GM12865 (cell line): ENCODE measurements at places on chromosomes 2 and 18.

- DNase-seq, result no peak
Measured at GRCh38 chr2:135532581-135532980, 1.3 kb downstream of the R3HDM1 start.

DNA sequence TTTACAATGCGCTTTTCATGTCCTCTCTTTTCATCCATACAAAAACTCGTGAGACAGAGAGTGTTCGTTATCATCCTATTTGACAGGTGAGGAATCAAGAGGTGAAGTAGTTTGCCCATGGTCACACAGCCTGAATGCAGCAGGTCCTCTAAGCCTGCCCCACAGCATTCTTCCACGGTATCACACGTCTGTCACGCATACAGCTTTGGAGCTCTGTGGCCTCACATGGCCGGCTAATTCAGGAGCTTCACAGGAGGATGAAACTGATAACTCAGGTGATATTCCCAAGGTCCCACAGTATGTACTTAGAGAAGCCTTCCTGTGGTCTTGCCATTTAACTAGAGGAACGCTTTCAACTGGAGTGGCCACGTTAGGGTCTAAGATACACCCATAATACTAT lies 59.0 kb downstream of the MYO5B start:
- DNase-seq, result no peak

- DNase-seq, result no peak
Measured at GRCh38 chr2:150587547-150588505, 100.4 kb upstream of the RND3 start.

GRCh38 chr2:67455219-67456142 lies 58.3 kb downstream of the ETAA1 start:
- no peak for DNase-seq

DNA sequence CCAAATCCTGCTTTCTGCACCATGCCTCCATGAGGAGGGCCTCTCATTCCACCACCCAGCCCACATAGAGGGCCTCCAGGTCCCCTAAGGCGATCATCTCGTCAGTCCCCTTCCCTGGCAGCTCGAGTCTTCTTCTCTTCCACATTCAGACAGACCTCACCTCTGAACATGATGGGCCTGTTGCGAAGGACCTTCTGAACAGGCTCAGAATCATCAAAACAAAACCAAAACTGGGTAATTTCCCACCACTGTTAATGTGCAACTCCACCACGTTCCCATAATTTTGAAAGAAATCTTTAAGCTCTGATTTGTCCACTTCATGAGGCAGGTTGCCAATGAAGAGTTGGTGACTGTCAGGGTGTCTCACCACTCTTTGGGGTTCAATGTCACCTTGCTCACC lies 20.4 kb downstream of the ZRANB3 start:
- DNase-seq, result no peak

DNA sequence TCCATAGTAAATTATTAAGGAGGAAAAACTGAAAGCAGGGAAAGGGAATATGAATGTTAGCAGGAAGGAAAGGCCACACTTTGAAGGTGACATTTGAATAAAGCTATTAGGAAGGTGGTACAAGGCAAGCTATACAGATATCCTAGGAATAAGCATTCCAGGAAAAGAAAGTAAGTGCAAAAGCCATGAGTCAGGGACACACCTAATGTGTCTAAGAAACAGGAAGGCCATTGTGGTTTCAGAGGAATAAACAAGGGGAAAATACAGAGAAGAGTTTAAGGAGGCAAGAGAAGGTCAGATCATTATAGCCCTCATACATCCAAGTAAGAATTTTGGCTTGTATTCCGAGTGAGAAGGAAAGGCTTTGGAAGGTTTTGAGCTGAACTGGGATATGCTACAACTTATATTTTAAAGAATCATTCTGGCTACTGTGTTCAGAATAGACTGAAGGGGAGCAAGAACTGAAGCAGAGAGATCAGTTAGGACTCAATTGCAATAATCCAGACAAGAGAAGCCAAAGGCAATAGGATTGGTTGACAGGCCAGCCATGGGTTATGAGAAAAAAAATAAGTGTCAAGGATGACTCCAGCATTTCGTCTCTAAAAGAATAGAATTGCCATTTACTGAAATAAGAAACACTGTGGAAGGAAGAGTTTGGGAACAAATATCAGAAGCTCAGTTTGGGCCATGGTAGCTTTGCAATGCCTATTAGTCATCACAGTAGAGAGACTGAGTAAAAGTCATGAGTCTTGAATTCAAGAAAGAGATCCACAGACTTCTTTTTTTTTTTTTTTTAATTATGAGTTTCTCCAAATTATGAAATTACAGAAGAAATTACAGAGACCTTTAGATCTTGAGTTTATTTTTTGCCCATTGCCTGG lies 11.3 kb downstream of the RAD51AP2 start:
- DNase-seq, result no peak

DNA sequence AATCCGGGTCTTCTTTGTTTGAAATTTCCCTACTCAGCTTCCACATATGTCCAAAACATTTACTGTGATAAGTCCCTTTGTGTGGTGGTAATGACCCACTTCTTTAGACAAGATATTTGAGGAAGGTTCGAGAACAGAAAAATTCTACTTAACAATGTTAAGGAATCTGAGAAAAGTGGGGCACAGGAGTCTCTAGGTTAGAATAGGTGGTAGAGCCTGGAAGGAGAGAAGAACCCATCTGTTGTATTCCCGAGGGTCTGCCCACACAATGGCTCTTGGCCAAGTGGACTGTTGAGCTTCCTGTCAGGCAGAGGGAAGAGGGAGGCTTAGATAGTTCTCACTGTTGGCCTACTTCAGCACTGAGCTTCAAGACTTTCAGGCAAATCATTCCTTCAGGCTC lies 4.3 kb downstream of the IGFBP2 start:
- DNase-seq, result no peak

DNA sequence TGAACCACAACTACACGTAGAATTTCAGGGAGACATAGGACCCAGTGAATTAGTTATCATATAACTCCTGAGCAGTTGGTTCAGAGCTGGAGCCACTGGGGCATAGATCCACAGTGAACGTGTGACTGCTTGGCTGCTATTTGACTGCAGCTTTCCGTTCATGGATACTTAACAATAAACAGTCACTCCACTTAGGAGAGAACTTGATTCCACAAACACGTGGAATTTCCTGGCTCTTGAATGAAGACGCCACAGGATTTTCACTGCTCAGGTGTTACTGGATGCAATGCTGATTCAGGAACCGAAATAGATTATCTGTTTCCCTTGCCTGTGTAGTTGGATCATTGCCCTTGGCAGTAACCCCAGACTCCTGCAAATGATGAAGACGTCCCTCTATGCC lies 679.1 kb upstream of the ZEB2 start:
- DNase-seq, result no peak

DNA sequence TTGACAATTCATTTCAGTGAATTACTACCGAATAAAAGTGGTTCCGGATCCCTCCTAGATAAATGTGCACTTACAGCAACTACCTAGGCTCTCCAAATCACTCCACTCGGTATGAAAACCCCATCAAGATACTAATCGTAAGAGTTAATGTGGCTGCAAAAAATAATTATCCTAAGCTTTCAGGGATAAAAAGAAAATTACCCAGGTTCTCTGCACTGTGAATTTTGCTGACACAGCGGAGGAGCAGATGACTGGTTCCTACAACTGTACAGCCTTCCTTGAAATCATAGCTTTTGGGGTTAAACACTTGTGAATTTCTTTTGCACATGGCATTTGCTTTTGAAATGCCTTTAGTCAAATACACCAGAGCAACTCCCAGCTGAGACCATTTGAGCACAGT lies 104.7 kb downstream of the CD226 start:
- no peak for DNase-seq

DNA sequence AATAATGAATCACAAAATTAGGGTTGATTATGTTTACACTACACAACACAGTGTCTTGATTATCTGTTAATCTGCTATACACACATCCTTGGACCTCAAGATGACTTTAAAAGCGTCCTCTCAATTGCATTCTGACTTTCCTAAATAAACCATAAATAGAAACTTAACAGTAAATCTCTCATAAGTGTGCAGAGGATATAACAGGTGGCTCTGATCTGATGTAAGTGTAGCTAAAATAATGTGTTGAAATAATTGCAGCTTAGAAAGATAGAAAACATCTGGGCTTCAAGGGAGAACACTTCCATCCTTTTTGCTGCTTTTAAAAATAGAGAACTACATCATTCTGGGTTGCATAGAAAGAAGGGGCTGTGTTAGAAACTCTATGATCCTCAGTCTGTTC lies 78.4 kb upstream of the EFEMP1 start:
- DNase-seq, result no peak

- DNase-seq, result no peak
Measured at GRCh38 chr18:77777163-77777562, 527.5 kb downstream of the GALR1 start.
